Ovary (tissue), 10 donors: ENCODE measurements at places on chromosomes 1 and 21. TPM values are rescaled to one million over a fixed set of nuclear protein-coding genes. Genes with fewer than 3 reads are reported as not detected.

- H3K27ac ChIP-seq, result no peak overlapping the region
- H3K4me1 ChIP-seq, result no peaks in the 10 kb centered on the region
- H3K27me3 ChIP-seq, result no peaks in the 10 kb centered on the region
- no peak for DNase-seq
- H3K36me3 ChIP-seq, result no peaks in the 10 kb centered on the region
- no peak overlapping the region for H3K4me3 ChIP-seq
Observed at GRCh38 chr1:54663725-54664124, 22.1 kb downstream of the MROH7 start.

DNA sequence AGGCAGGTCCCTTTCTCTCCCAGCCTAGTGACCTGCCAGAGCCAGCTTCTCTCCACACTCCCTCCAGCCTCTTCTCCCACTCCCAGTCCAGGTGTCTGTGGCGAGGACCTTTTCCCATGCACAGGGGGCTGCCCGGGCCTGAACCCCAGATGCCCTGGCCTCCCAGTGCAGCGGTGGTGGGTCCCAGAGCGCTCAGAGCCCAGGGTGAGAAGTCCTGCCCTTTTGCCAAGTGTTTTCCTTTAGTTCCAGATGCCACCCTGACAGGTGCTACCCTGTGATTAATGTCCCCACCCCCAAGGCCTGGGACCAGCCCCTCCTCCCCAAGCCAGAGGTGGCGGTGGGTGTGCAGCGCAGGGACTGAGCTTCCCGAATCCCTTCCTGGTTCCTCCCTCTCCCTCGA, 90.4 kb downstream of the PAX7 start:
- no peaks in the 10 kb centered on the region for H3K36me3 ChIP-seq
- no peak for DNase-seq
- no peak overlapping the region for H3K27ac ChIP-seq
- H3K27me3 ChIP-seq, result no peaks in the 10 kb centered on the region
- H3K4me3 ChIP-seq, result no peak overlapping the region
- H3K4me1 ChIP-seq, result no peaks in the 10 kb centered on the region

The OR2L5 gene
- not detected for total RNA-seq

The TTC39A gene
- 0.28 TPM for total RNA-seq
